ENCODE measurements at places on chromosomes 11 and 22. TPM values are rescaled to one million over a fixed set of nuclear protein-coding genes. Genes with fewer than 3 reads are reported as not detected.

Gene THY1
- 129 TPM for total RNA-seq

DNA sequence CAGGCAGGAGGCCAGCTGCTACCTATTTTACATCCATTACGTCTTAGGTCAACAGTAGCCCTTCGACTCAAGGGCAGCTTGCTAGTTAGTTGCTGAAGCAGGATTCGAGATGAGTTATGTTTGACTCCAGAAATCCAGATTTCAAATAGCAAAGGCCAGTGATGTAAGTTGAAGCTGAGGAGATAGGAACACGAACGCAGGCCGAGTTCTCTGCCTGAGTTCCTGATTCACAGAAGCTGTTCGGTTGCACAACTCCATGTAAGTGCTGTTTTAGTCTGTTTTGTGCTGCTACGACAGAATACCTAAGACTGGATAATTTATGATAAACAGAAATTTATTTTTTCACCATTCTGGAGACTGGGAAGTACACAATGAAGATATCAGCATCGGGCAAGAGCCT, 111.2 kb downstream of the SLC1A2 start:
- no peak for DNase-seq

Gene PRAME
- not detected for total RNA-seq

DNA sequence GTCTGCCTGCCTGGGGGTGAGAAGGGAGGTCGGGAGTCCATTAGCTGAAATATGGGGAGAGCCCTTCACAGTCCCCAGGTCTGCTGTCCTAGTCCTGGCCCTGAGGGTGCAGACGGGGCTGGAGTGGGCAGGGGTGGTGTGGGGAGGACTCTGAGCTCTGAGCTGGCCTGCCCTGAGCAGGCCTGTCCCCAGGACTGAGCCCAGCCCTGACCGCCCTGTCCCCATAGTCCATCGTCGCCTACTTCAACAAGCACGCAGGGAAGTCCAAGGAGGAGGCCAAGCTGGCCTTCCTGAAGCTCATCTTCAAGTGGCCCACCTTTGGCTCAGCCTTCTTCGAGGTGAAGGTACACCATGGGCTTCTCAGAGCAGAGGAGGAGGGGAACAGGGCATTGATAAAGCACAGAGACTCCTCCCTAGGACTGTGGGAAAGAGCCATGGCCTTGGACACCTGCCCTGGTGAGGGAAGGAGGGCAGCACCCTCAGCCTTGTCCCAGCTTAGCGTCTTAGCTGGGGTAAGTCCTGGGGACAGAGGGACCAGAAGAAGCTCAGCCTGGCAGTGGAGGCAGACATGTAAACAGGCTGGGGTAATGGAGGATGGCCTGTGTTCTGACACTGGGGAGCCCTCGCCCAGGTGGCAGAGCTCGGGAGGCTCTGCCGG, 83.7 kb downstream of the MYO7A start:
- no peak for DNase-seq

GRCh38 chr22:30471616-30472318, at the start of gene SEC14L3:
Gene SEC14L3 (minus strand): TSS chr22:30472017. CDS start chr22:30471958, 59 bp downstream.
- DNase-seq: no peak

Gene THYN1
- total RNA-seq: 31.6 TPM

DNA sequence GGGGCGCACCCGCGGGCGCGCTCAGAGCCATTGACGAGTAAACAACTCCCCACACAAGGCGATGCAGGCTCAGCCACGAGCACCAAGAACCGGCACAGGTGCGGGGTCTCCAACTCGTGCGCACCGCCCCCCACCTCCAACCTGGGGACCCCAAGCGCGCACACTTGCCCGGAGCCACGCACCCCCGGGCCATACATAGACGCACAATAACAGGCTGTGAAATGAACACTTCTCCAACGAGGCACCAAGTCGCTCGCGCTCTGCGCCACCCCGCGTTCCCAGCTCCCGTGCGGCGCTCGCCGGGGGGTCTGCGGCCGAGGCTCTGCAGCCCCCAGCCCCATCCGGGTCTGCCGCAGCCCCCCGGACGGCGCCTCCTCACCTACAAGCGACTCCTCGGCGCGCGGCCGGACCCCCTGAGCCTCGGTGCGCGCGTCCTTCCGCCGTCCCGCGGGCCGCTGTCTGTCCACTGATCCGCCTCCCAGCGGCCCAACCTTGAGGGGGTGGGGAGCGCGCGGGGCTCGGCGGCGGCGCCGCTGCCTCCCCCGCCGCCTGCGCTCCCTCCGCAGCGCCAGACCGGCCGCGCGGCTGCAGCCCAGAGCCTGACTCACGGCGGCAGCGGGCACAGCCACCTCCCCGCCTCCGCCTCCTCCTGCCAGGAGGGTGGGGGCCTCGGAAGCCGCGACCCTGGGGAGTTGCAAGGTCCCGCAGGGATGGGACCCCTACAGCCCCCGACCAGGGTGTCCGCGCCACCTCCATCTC, 1.6 kb downstream of the IFITM10 start:
- DNase-seq: no peak

DNA sequence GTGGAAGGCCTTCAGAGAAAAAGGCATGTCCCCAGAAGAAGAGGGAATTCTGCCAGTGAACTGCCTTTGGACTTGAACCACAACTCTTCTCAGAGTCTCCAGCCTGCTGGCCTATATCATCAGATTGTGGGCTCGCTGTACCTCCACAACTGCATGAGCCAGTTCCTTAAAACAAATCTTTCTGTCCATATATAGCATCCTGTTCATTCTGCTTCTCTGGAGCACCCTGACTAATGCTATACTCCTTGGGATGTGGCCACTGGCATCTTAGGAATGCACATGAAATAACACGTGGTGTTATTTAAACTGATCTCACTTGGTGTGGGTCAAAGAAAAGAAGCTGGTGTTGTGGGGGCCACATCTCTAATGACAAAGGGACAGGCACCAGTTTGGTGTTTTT, 58.3 kb upstream of the VSTM5 start:
- peak; percentile 94 for DNase-seq

Gene HBG2
- not detected for total RNA-seq

DNA sequence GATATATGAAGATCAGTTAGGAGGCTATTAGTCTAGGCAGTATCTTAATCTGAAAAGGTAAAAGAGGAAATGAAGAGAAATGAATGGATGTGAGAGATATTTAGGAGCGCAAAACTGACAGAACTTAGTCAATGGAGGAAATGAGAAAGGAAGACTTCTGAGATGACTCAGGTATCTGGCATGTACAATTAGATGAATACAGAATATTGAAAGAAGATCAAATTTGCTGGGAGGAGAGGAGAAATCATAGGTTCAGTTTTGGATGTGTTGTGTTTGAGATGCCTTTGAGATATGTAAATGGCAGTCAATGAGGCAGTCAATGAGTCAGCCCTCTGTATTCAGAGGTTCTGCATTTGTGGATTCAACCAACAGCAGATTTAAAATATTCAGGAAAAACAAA, 42.9 kb upstream of the GAB2 start:
- DNase-seq: peak; percentile 40

GRCh38 chr22:27386186-27386585, 415.4 kb downstream of the MN1 start:
- no peak for DNase-seq

Gene BAD
- total RNA-seq: 46.6 TPM

Data from astrocyte (in vitro differentiated cells and primary cell).